ENCODE measurements at places on chromosomes 1 and 21.

GRCh38 chr1:6624710-6625583 is at the start of gene THAP3:
THAP3 (plus strand) TSS chr1:6624868; CDS start chr1:6625219, 351 bp downstream.
- DNase-seq = peak; percentile 93

- DNase-seq = peak; percentile 40
Measured at GRCh38 chr1:161139766-161140165, 7.3 kb upstream of the DEDD start.

GRCh38 chr1:86517336-86517735 is 29.5 kb upstream of the CLCA4 start:
- no peak for DNase-seq

GRCh38 chr21:35743571-35743970 is 316.8 kb downstream of the SETD4 start:
- no peak for DNase-seq

DNA sequence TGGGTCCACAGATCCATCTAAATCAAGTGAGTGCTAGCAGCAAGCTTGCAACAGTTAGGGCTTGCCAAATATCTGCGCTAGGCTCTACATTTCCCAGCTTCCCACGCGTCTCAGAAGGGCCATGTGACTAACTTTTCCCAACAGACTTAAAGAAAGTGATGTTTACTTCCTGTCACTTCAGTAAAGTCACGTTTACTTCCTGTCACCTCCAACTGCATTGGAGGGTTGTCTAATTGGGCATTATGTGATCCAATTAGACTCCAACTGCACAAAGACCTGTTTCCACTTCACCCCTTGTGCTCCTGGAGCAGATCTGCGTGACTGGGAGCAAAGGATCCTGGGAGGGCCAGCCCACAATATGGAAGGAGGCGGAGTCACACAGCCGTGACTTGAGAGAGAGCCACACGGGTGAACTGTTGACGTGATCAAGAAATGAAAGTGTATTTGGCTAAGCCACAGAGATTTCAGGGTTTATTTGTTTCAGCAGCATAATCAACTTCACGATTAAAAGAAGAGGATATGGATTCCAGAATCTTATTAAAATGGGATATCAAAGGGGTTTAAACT is 77.7 kb downstream of the CYYR1 start:
- DNase-seq = no peak

DNA sequence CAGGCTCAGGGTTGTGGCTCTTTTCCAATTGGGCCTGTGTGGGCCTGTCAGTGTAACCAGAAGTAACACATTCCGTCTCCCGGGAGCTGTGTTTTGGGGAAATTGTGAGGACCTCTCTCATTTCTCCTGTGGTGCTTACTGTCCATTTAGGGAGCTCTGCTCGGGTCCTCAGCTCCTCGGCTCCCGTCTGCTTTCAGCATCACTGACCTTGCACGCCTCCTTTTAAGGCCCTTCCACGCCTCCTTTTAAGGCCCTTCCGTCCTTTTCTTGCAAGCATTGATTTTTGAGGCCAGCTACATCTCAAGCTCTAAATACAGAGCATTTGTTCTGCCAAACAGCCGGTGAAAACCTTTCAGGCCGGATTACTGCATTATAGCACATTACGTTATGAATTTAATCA is 9.7 kb downstream of the CA6 start:
- no peak for DNase-seq

GRCh38 chr21:14916676-14917141 is 148.1 kb downstream of the NRIP1 start:
- DNase-seq = no peak

DNA sequence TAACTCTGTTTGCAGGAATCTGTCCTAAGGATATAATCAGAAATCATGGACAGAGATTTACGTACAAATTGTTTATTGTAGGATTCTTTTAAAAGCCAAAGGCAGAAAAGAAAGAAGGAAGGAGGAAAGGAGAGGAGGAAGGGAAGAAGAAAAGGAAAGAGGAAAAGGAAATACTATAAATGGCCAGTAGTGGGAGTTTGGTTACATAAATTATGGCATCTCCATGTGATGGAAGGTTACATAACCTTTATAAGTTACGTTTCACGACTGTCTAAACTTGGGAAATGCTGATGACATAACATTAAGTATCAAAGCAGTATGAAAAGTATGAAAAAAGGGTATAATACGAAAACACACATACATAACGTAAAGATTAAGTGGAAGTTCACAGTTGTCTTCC is 39.0 kb downstream of the SMYD2 start:
- no peak for DNase-seq

GRCh38 chr1:41314376-41315145 is 46.7 kb upstream of the FOXO6 start:
- no peak for DNase-seq

DNA sequence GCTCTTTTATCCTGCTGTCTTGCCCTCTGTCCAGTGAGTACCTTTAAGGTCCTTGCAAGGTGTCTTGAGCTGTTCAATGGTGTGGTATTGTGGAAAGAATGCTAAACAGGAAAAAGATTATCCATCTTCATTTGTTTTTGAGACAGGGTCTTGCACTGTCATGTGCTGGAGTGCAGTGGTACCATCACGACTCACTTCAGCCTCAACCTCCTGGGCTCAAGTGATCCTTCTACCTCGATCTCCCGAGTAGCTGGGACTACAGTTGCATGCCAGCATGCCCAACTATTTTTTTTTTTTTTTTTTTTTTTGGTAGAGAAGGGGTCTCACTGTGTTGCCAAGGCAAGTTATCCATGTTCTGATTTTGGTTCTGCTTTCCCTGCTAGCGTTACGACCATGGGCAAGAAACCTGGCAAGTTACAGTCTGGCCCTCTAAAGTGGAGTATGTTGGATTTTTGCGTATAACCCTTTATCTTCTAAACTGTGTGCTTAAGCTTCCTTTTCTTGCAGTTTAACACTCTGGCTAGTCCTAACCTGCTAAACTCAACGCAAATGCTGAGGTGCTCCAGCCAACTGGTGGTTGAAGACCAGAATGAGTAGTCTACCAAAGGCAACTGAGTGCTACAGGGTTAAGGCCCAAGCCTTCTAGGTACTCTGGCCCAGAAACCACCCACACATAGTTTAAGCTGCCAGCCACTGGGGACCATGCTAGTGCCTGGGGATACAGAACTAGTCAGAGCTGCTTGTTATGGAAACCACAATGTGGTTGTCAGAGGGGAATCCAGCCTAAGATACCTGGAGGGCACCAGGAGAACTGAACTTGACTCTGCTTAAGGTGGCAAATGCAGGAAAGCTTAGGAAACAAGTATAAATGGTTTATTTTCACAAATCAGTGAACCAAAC is 7.9 kb downstream of the RPL11 start:
- DNase-seq = peak; percentile 26

DNA sequence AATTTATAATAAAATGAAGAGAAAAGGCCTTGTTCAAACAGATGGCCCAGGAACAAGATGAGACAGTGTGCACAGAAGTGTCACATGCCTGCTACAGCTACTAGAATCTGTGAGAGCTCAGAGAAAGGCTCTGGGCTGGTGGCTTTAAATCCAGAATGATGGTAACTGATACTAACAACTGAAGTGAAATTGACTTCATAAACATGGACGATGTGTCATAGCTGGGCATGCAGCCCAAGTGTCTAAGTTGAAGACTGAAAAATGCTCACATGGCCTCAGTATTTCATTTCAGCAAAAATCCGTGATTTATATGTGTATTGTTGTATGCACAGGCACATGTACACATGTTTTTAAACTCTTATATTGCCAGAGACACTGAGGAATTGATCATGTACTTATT is 208.3 kb upstream of the RUNX1 start:
- DNase-seq = peak; percentile 44

- DNase-seq = no peak
Measured at GRCh38 chr1:214187121-214187900, 93.6 kb upstream of the SMYD2 start.

DNA sequence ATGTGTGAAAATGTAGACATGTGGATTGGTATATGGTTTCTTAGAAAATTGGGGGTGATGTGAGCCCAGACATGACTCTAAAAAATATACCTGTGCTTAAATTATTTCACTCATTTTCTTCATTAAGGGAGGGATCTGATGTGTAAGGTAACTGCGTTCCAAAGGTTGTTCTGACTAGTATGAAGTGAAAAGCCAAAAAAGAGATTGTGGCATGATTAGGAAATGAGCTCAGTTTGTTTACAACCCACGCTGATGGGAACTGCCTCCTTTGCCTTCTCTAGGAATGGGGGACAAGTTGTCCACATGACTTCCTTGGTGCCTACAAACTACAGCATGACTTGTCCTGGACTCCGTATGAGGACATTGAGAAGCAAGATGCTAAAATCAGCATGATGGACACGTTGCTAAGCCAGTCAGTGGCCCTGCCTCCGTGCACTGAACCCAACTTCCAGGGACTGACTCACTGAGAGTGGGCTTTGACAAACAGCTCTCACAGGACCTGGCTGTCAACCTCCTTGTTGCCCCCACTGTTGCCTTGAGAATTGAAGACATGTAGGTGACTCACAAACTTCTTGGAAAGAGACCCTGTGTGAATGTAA is 8.0 kb downstream of the C1orf50 start:
- DNase-seq = no peak

DNA sequence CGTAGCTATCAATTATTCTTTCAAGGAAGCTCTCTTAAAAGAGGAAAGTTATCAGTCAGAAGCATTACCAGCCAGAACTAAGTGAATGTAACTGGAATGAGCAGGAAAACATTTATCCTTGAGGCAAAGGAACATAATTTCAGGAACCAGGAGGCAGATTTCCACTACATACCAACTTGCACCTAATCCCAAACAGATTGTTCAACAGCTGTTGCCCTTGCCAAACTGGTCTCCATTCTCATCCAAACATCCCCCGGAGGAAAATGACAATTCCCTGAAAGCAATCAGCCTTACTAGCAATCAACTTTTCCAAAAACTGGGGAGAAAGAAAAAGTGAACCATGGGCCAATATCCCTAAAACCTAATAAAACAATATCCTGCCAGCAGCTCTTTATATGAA is 35.0 kb downstream of the ENAH start:
- DNase-seq = no peak

GRCh38 chr1:3553940-3554223 is 57.4 kb downstream of the MEGF6 start:
- no peak for DNase-seq

DNA sequence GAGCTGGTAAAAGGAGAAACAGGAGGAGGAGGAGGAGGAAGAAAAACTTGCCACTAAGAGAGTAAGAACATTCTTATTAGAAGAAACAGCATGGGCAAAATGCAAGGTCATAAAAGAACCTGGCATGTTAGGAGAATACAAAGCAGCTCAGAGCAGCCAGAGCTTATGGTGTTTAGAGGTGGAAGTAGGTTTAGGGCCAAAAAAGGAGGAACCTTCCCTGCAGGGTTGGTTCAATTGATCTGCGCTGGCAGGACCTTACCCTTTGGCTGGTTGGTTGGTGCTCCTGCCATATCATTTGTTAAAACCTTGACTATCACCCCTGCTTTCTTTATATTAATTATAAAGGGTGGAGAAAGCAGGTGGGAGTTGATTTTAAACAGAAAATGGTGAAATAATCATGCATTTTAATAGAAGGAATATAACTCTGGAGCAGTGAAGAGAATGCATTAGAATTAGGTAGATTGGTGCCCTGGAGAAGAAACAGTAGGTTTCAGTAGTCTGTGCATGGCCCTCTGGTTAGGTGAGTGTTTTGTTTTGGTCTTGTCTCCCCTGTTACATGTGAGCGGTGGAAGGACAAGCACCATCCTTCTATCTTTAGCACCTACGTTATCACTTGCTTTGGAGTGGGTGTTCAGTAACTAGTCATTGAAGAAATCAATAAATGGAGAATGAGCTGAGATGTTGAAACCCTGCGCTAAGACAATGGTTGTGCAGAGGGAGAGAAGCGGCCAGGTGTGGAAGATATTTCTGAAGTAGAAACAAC is 110.4 kb upstream of the NGF start:
- no peak for DNase-seq

DNA sequence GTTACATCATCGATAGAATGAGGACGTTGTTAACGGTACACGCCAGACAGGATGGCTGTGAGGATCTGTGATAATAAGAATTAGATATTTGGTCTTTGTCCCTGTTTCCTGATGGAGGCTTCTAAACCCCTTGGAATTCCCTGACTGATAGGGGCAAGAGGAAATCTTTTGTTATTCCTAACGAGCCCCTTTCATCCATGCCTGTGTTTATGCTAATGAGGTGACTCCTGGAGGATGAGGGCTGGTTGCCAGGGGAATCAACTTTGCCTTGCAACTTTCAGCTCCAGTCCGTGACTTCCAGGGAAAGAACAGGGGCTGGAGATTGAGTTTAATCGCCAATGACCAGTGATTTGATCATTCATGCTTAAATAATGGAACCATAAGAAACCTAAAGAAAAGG is 39.3 kb upstream of the NLRP3 start:
- no peak for DNase-seq

GRCh38 chr21:16279731-16280581 is 550.2 kb downstream of the USP25 start:
- no peak for DNase-seq

DNA sequence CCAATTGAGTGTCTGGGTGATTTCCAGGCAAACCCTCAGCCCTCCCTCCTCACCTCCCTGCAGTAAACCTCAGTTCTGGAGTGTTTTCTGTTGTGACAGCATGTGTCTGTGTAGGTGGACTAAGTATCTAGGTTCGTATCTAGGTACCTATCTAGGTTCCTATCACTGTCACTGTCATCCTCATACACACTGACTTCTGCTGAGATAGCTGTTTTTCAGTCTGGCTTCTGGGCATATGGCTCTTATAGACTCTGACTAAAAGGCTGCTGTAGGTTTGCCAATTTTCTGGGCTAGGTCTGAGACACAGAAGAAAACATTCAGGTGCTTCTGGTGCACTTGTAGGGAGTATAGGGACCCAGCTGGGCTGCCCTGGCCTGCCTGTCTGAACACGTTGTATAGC is 8.1 kb upstream of the TRIM67 start:
- DNase-seq = no peak

- DNase-seq = no peak
Measured at GRCh38 chr1:116425987-116426386, 52.9 kb downstream of the ATP1A1 start.

Data from activated CD4-positive, alpha-beta memory T cell treated with anti-CD3 and anti-CD28 coated beads for 36 hours (primary cell).